ENCODE measurements at places on chromosomes 16 and 17. TPM values are rescaled to one million over a fixed set of nuclear protein-coding genes. Genes with fewer than 3 reads are reported as not detected.

Gene BIRC5
- 2.3 TPM for polyA plus RNA-seq

Gene C17orf50
- polyA plus RNA-seq = not detected

Gene ATP2C2
- polyA plus RNA-seq = not detected

Gene ZNF830
- 14.7 TPM for polyA plus RNA-seq

Gene STAC2
- not detected for polyA plus RNA-seq

Gene AIPL1
- not detected for polyA plus RNA-seq

Gene KRT12
- polyA plus RNA-seq = not detected

Gene RNF43
- not detected for polyA plus RNA-seq

Gene DNAI2
- not detected for polyA plus RNA-seq

Gene KRTAP1-5
- polyA plus RNA-seq = not detected

Gene CRYBA1
- polyA plus RNA-seq = not detected

Gene ALOX12
- polyA plus RNA-seq = not detected

Gene TNFRSF17
- polyA plus RNA-seq = not detected

Gene IL34
- polyA plus RNA-seq = 3.0 TPM

Gene ANKRD40CL
- polyA plus RNA-seq = not detected

Gene PPY
- not detected for polyA plus RNA-seq

Gene PRCD
- 22.5 TPM for polyA plus RNA-seq

Gene GIT1
- 20.5 TPM for polyA plus RNA-seq

Gene HSF4
- polyA plus RNA-seq = 27.9 TPM

Gene SLFN11
- not detected for polyA plus RNA-seq

Gene TMEM114
- polyA plus RNA-seq = 0.62 TPM

Gene CLEC10A
- polyA plus RNA-seq = not detected

Gene KRT20
- polyA plus RNA-seq = not detected

Gene NPW
- not detected for polyA plus RNA-seq

Gene CDH5
- not detected for polyA plus RNA-seq

Gene ADAMTS18
- polyA plus RNA-seq = 0.68 TPM

Gene TEKT3
- 1.7 TPM for polyA plus RNA-seq

Gene TSNAXIP1
- 31.0 TPM for polyA plus RNA-seq

Gene SPATA32
- polyA plus RNA-seq = not detected

Gene RHBDL1
- polyA plus RNA-seq = 7.2 TPM

Gene FBXO39
- not detected for polyA plus RNA-seq

Gene MT1H
- polyA plus RNA-seq = not detected

Gene PTGES3L
- polyA plus RNA-seq = 5.8 TPM

Gene CCDC200
- polyA plus RNA-seq = not detected

Gene METTL9
- polyA plus RNA-seq = 483 TPM

Gene SEZ6
- 17.4 TPM for polyA plus RNA-seq

Gene CASKIN1
- 10.3 TPM for polyA plus RNA-seq

Gene HOXB9
- polyA plus RNA-seq = not detected

Gene HOXB8
- polyA plus RNA-seq = not detected

Gene TLE7
- polyA plus RNA-seq = not detected

Gene CDH11
- polyA plus RNA-seq = 23.4 TPM

Gene TRIM72
- polyA plus RNA-seq = 0.05 TPM

Gene KLHL10
- polyA plus RNA-seq = 0.22 TPM

Gene TAT
- not detected for polyA plus RNA-seq

Gene CKLF
- 40.8 TPM for polyA plus RNA-seq

Gene PDE6G
- not detected for polyA plus RNA-seq
